ENCODE measurements at places on chromosomes 6 and 20.

- DNase-seq: no peak
These were observed 12.0 kb downstream of the FOXP4 start for GRCh38 chr6:41558033-41558807.

GRCh38 chr6:125974214-125974866 is 12.0 kb upstream of the TRMT11 start:
- DNase-seq: no peak

DNA sequence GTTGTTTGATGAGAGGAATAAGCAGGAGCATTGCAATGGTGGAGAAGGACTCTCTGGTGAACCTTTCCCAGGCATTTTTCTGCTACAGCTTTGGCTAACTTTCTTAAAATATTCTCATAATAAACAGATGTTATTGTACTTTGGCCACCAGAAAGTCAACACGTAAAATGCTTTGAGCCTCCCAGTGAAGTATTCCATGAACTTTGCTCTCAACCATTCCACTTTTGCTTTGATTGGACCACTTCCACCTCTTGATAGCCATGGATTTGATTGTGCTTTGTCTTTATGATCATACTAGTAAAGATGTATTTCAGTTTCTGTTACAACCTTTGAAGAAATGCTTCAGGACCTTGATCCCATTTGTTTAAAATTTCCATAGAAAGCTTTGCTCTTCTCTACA is 241.1 kb downstream of the TENT5A start:
- no peak for DNase-seq

- DNase-seq: no peak
These were observed 210.1 kb upstream of the CCN2 start for GRCh38 chr6:132161283-132161682.

- no peak for DNase-seq
These were observed 1.3 kb upstream of the SIRT5 start for GRCh38 chr6:13572951-13573654.

Measured in stimulated activated CD4-positive, alpha-beta T cell treated with anti-CD3 and anti-CD28 coated beads, TNF-alpha, amount 100 ng/mL, for 4 hours (primary cell).